ENCODE measurements at places on chromosomes 13 and 19.

GRCh38 chr19:38851622-38852230 is 1.9 kb upstream of the HNRNPL start:
- peak; percentile 80 for DNase-seq

DNA sequence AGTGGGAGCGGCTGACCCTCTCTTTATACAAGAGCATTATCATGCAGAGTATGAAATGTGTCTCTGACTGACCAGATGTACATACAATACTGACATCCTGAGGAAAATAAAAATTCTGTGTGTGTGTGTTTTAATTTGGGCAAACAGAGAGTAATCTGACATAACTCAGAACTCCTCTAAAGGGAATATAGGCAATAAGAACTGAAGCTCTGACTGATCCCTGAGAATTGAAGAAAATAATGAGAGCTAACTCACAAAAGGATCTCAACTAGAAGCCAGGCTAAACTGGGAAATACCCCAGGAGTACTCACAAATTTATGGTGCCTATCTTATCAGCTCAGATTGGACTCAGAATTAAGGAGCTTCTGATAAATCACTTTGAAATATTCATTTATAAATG is 539.9 kb downstream of the OLFM4 start:
- DNase-seq: no peak

- no peak for DNase-seq
These were observed 850 bp downstream of the MTMR6 start for GRCh38 chr13:25286308-25286968.

DNA sequence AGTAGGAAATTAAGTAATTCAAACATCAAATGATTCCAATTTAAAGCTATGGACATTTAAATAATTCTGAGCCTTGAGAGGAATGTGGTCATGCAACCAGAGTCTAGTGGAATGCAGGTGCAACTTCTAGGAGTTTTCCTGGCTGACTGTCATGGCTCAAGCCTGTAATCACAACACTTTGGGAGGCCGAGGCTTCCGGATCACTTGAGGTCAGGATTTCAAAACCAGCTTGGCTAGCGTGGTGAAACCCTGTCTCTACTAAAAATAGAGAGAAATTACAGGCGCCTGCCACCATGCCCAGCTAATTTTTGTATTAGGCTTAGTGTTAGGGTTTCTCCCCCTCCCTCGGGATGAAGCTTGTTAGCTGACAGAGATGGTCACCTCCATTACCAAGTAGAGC is 6.4 kb downstream of the ZNF808 start:
- DNase-seq: no peak

GRCh38 chr13:48568370-48569103 is 35.7 kb upstream of the RCBTB2 start:
- DNase-seq: no peak

All from activated CD8-positive, alpha-beta memory T cell treated with anti-CD3 and anti-CD28 coated beads for 4 hours (primary cell).